ENCODE measurements at places on chromosomes 2 and 18.

GRCh38 chr2:195410074-195410671 lies 246.9 kb upstream of the SLC39A10 start:
- DNase-seq = peak; percentile 16

- DNase-seq = no peak
These were observed 138.0 kb upstream of the GPC1 start for GRCh38 chr2:240297256-240298116.

DNA sequence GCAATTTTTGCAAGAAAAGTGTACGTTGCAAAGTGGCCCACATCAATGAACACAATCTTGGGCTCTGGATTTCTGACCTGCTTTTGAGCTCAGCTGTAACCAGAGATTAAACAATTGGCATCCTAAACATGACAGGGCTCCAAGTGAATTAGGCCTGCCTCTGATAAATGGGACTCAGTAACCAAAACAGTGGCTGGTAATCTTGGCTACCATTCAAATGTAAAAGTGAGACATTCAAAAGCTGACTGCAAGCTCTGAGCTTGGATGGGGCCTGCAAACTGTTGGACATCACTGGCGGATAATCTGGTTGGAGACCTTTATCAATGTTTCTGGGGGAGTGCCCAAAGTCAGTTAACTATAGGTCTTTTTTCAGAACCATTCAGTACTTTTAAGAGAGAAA lies 160.7 kb downstream of the RAB3GAP1 start:
- no peak for DNase-seq

DNA sequence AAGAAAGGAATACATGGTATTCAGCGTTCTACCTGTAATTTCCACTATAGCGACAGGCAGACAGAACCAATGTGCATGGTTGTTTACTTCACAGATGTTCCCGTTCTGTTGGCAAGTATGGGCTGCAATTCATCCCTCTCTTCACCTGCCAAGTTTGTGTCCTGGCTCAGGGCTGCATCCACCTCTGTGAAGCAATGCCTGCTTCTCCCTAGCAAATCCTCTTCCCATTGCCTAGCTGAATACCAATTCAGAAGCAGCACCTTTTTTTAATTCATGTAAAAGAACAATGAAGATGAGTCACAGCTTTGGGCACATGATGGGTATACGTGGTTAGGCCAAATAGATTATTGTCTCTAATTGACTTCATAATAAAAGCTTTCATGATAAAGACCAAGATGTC lies 54.7 kb upstream of the LRATD1 start:
- no peak for DNase-seq

GRCh38 chr2:217108575-217109027 lies 248.7 kb upstream of the TNP1 start:
- no peak for DNase-seq

- DNase-seq = peak; percentile 79
These were observed 120.5 kb upstream of the CXCR4 start for GRCh38 chr2:136238286-136239078.

DNA sequence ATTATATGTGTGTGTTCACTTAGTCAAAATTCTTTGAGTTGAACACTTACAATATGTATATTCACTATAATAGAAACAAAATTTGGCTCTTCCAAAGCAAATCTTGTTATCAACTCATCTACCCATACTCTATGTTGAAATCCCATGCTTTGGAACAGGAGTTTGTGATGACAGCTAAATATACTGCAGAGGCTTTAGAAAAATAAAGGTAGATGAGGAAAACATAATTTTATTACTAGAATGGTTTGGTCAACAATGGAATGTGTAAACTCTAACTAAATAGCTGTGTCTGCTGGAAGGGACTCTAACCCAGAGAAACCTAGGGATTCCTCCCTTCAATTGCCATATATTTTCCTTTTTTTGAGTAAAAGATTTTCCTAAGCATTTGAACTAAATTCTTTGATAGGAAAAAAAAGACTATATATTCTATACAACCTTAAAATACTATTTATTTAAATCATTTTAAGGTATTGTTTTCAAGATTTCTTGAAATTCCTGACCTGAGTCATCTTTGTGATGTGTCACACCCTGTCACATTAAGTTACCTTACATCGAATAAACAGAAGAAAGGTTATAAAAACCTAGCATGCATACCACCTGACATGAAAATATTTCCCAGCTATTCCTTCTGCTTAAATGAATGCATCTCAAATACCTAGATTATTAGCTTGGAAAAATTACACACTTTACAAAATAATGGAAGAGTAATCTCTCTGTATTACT lies 175.5 kb downstream of the OTX1 start:
- no peak for DNase-seq

DNA sequence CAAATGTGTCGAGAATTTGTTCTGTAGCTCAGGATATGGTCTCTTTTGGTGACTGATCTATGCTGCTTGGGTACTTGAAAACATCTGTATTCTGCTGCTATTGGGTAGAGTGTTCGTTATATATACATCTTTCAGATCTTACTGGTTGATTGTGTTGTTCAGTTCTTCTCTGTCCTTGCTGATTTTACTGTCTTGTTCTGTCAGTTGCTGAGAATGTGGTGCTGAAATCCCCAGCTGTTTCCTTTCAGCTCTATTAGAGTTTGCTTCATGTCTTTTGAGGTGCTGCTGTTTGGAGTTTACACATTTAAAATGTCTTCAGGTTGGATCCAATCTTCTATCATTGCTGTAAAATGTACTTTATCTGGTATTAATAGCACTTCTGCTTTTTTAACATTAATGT lies 12.9 kb downstream of the BCL2L11 start:
- no peak for DNase-seq

GRCh38 chr2:202237787-202238233 lies 587 bp downstream of the SUMO1 start:
- peak; percentile 23 for DNase-seq
